ENCODE measurements at places on chromosomes 2 and 18. TPM values are rescaled to one million over a fixed set of nuclear protein-coding genes. Genes with fewer than 3 reads are reported as not detected.

GRCh38 chr2:207417301-207417718, 112.5 kb upstream of the CREB1 start:
- ATAC-seq = no peak

Gene REG3A
- total RNA-seq = not detected

DNA sequence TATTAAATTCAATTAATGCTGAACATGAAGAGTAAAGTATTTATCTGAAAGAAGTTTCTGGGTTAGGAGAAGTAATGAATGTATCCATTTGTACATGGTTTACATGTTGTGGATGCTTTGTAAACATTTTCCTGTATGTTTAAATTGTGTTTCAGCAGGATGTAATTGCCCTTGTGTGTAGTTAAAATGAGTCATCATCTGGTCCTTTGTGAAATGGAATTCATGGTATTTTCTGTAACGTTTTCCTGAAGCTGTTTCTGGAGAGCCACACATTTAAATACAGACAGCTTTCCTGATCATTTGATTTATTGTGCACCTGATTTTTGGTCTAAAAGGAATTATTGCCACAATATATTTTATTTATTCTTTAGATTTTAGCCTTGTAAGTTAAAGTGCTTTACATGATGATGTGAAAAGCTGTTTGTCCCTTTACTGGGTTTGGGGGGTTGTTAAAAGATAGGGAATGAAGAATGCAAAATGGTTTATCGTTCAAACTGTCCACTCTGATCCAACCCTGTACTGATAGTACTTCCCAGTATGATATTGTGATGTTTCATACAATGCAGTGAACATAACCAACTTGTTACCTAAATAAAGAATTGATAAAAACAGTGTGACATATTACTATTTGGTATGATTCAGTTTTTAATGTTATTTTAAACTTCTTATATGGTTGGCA, 41.7 kb upstream of the SLC3A1 start:
- ATAC-seq = no peak

DNA sequence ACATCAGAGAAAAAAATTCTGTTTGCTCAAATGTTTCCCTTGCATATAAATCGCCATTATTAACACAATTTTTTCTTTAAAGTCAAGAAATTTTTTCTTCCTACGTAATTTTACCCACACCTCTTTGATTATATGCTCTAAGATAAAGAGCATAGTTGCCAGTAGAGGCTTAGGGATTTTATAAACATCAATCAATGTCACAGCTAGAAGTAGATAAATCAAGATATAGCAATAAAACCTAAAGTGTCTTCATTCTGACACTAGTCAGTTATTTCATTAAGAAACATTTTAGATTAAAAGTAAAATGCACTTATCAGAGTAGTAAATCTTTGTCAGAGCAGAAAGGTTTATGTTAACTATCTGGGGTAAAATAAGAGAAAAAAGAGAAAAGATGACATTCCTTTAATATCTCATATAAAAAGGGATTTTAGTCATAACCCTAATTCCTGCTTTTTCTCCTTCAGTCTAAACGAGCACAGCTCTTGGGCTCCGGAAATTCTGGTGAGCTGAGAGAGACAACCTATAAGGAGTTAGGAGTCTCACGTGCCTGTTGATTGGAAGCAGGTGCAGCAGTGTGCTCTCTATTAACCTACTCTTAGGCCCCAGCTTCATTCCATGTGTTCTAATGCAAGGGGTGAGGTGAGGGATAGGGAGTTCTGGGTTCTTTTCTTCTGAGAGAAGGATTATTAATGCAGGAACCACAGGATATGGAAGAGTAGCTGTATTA, 172.4 kb upstream of the GULP1 start:
- ATAC-seq = no peak
